ENCODE measurements at places on chromosomes 13 and 19.

DNA sequence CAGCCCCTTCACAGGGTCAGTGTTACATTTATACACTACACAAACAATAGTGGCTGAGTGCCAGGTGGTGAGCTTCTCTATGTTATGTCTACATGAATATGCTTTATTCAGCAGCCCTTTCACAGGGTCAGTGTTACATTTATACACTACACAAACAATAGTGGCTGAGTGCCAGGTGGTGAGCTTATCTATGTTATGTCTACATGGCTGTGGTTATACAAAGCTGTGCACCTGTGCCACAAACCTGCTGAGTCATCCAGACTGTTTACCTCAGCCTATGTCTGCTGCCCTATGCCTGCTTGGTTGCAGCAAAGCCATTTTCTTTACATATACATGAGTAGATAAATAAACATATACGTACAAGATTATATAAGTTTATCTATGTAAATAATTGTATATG is 76.5 kb downstream of the ZNF726 start:
- DNase-seq = no peak

- DNase-seq = no peak
These were observed 80.4 kb upstream of the TRPC4 start for GRCh38 chr13:37950016-37950415.

GRCh38 chr13:32125221-32125689 is 93.7 kb downstream of the FRY start:
- peak; percentile 64 for DNase-seq

DNA sequence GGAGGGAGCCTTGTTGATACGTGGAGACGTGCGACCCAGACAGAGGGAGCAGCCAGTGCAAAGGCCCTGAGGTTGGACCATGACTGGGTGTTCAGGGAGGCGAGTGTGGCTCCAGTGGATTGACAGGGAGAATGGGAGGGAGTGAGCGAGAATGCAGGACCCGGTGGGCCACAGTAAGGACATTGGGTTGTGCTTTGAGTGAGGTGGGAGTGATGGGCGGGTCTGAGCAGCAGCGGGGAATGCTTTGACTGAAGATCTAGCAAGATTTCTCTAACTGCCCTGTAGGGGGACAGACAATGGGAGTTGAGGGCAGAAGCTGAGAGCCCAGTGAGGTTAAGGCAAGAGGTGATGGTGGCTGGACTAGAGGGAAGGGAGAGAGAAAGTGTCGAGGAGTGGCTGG is 7.7 kb upstream of the NANOS2 start:
- no peak for DNase-seq

GRCh38 chr13:66536746-66537145 is 693.4 kb downstream of the PCDH9 start:
- peak; percentile 11 for DNase-seq

DNA sequence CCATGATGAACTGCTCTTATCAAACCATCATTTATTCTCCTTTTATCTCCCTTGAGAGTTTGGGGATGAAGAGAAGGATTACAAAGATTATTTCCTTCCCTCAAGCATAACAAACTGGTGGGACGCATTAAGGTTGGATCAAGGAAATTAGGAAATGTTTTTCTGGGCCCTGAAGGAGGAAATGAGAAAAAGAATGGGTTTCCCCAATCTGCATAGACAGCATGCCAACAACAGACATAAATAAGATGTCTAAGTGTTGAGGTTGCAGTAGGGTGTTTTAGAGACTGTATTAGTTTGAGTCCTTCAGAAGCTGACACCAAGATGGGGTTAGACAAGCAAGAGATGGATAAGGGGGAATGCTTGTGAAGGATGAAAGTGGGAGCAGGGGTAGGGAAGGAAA is 7.3 kb downstream of the EPSTI1 start:
- no peak for DNase-seq

DNA sequence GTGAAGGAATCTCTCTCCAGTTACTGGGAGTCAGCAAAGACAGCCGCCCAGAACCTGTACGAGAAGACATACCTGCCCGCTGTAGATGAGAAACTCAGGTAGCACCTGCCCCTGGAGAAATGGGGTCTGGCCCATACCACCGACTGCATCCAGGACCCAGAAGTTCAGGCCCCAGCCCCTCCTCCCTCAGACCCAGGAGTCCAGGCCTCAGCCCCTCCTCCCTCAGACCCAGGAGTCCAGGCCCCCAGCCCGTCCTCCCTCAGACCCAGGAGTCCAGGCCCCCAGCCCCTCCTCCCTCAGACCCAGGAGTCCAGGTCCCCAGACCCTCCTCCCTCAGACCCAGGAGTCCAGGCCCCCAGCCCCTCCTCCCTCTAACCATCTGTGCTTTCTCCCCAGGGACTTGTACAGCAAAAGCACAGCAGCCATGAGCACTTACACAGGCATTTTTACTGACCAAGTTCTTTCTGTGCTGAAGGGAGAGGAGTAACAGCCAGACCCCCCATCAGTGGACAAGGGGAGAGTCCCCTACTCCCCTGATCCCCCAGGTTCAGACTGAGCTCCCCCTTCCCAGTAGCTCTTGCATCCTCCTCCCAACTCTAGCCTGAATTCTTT is 3.0 kb downstream of the APOC2 start:
- no peak for DNase-seq

- no peak for DNase-seq
These were observed 98.3 kb downstream of the TUBA3C start for GRCh38 chr13:19083340-19083739.

GRCh38 chr13:29484796-29485195 is 110.7 kb downstream of the SLC7A1 start:
- DNase-seq = no peak

DNA sequence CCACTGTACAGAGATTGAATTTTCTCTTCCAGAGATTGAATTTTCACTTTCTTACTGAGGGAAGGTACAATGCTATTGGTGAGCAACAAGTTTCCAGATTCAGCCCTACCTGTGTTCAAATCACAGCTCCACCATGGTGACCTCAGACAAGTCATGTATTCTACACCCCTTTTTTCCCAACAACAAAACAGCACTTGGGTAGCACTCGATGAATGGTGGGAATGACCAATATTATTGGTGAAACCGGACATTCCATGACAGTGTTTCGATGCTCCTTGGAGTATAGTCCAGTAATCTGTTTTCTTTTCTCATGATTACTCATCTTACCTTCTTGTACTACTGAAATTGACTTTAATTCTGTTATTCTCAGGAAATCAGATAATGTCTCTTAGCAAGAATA is 266.2 kb upstream of the SOX21 start:
- DNase-seq = peak; percentile 16

GRCh38 chr13:100131863-100132574 is 43.1 kb downstream of the PCCA start:
- peak; percentile 91 for DNase-seq

- DNase-seq = peak; percentile 90
These were observed 11.3 kb upstream of the TNFRSF19 start for GRCh38 chr13:23558675-23559536.

DNA sequence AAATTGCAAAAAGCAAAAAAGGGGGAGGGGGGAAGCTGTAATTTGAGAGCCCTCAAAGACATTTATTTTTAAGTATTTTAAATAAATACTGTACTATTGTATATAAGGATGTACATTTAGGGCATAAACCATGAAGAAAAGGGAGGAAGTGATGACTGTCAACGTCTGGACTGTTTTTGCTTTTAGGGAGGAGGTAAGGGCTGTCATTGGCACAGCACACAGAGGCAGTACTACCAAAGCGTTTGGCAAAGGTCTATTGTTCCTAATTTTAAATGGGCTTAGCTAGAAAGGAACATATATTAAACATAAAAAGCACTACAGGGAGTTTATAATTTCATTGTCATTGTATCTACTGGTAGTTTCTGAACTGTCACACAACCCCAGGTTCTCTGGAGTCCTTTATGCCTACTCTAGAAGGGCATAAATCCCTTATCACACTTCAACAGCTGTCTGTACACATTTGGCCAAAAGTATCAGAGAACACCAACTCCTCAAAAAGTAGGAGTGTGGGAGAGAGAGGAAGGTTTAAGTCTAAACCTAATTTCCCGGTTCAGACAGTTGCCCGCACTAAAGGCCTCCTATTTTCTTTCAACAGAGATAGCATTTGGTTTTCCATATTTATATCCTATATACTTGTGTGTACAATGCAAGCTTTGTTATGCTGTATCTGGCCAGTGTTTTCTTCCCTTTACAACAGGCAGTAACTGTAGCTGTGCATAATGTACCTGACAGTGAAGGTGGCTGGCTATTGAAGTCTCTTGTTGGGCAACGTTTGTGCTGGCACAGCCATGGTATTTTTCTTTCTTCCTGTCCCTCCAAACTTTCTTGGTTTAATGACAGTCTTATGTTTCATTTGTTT is 406.2 kb downstream of the KLF5 start:
- DNase-seq = no peak

DNA sequence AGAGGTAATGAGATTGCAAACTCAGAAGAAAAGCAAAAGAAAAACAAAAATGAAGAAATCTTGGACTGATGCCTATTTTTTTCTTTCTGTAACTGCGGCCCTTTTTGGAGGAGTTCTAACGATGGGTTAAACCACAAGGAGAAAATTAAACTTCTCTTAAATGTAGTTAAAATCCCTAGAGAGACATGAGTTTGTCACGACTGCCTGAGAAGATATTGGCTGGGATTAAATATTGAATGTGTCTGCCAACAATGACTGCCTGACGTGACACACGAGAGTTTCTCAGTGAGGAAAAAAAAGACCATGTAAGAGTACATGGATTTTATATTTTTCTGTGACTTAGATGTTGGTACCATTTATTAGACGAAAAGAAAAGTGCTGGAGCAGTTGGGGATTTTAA is 1013.4 kb downstream of the PCDH9 start:
- DNase-seq = no peak

DNA sequence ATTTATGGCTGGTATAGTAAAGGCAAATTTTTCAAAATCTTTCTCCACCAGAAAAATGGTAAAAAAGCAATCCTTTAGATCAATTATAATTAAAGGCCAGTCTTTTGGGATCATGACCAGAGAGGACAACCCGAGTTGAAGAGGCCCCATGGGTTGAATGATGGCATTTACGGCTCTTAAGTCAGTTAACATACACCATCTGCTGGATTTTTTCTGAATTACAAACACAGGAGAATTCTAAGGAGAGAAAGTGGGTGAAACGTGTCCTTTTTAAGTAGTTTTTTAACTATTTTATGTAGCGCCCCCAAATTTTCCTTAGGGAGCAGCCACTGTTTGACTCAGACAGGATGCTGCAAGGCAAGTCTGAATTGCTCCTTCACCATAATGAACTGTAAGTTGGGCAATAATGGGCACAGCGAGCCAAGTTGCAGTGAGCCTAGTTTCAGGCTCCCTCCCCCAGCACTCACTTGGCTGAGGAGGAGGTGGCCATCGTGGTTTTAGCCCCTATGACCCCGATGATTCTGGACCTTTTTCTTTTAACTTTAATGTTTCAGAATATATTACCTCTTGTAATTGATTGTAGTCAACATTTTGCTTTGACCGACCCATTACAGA is 13.6 kb upstream of the ZNF611 start:
- DNase-seq = peak; percentile 56

DNA sequence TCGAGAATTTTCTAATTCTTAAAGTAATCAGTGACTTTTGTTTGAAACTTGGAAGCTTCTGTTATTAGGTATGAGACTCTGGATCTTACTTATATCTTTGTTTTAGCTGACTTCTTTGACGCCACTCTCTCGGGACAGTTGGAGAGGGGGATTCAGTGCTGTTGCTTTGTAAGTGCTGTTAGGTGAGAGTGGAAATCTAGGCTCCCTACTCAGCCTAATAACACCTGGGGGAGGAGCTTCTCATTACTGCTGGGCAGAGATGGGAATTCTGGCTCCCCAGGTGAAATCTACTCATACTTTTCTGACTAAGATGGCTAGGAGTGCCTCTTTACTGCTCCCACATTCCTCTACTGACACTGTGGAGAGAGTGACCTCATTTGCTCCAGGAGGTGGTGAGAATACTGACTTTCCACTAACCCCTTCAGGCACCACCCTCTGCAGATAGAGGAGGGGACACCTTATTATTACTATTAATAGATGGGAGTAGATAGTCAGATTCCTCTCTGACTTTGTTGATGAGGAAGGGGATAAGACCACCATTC is 324.9 kb upstream of the SPRY2 start:
- DNase-seq = no peak

- DNase-seq = no peak
These were observed 13.5 kb upstream of the ZNF563 start for GRCh38 chr19:12346896-12347295.

GRCh38 chr13:50594276-50595051 is 249.0 kb downstream of the DLEU7 start:
- DNase-seq = no peak

DNA sequence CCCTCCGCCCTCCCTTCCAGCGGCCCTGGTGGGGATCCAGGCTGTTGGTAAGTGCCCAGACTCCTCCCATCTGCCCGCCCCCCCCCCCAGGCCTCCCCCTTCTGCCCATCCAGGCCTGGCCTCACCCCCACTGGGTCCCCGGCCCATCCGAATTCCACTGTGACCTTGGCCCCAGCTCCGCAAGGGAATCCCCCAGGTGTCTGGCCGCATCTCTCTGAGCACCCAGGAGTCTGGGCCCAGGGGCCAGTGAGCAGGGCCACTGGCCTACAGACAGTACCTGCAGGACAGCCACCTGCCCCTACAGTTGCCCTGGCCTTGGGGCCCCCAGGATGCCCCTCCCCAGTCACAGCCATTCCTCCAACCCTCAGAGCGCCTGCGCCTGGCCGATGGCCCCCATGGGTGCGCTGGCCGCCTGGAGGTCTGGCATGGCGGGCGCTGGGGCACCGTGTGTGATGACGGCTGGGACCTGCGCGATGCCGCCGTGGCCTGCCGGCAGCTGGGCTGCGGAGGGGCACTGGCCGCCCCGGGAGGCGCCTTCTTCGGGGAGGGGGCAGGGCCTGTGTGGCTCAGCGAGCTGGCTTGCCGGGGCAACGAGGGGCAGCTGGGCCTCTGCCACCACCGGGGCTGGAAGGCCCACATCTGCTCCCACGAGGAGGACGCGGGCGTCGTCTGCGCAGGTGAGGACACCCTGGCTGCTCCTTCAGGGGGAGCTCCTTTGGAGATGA is 912 bp downstream of the SSC5D start:
- no peak for DNase-seq

- DNase-seq = no peak
These were observed 676 bp downstream of the BRCA2 start for GRCh38 chr13:32316028-32316339.

GRCh38 chr13:109028624-109029023 is 399.2 kb downstream of the MYO16 start:
- DNase-seq = no peak

DNA sequence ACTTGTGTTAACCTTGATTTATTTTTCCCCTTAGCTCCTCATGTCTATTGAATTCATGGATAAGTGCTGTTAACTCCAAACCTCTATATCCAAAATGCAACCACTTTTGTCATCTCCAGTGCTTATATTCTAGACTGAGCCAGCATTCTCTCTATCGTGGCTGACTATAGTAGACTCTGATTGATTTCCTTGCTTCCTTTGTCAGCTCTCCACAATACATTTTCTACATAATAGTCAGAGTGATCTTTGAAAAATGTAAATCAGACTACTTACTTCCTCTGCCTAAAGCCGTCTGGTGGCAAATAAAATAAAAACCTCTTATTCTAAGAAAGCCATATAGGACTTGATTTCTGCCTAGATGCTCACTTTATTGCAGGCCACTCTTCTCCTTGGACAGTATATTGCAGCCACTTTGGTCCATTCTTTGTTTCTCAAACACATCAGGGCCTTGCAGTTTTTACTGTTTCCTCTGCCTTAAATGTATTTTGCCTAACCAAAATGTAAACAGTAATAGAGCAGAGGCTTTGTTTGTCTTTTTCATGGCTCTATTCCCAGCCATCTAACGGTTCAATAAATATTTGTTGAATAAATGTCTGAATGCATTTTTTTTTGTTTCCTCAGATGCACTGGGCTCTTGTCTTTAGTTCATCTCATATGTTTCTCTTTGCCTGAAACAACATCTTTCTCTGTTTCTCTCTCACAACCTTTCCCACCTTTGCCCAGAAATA is 243.6 kb upstream of the CSNK1A1L start:
- DNase-seq = no peak
